ENCODE measurements at places on chromosomes 5 and 9.

DNA sequence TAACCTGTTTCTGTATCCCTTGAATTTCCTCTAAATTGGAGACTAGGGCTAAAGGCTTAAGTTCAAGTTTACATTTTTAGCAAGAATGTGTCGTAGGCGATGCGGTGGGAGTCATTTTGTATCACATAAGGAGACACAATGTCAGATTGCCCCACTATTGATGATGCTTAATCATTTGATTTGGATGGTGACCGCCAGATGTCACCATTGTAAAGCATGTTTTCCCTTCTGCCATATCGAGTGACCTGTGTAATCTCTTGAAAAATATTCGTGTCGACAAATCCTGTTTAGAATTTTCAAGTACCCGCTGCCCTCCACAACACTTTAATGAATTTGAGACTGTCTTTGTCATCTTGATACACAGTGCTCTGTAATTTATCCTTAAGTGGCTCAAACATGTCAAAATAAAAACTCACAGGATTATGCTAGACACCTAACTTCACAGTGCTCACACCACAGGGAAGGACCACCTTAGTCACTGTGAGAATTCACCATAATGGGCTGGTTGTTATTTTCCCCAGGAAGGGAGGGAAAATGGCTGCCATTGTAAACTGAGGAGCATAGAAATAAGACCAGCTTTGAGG, 34.5 kb upstream of the SLC46A2 start:
- DNase-seq, result no peak

DNA sequence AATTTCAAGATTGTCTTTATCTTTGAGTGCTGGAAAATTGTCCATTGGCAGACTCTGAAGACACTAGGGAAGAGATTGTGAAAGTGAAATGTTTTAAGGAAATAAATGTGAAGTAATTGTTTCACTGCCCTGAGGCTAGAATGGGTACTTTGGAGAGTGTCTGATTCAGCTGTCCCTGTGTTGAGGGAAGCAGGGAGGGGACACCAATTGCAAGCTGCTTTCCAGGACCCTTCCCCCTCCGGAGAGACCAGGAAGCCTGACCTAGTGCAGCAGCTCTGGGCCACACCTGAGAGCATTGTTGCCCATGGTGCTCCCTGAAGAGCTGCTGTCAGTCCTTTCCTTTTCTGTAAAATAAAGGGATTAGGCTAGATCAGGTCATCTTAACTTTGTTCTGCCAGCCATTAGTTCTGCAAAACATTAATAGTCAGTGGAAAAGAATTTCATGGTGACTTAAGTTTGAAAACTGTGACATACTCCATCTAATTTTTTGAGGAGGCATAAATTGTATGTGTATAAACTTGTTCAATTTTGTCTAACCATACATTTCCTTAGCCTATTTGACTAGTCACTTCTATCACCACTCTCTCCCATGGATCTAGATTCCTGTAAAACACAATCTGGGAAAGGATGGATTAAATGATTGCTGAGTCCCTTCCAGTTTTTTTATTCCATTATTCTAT, 18.8 kb downstream of the MAP1B start:
- DNase-seq, result no peak

- no peak for DNase-seq
These were observed 6.4 kb upstream of the ZFR start for GRCh38 chr5:32450952-32451351.

GRCh38 chr9:19101203-19101602, 1.5 kb downstream of the HAUS6 start:
- no peak for DNase-seq

GRCh38 chr9:4661611-4662010, 483 bp upstream of the PLPP6 start:
- no peak for DNase-seq

DNA sequence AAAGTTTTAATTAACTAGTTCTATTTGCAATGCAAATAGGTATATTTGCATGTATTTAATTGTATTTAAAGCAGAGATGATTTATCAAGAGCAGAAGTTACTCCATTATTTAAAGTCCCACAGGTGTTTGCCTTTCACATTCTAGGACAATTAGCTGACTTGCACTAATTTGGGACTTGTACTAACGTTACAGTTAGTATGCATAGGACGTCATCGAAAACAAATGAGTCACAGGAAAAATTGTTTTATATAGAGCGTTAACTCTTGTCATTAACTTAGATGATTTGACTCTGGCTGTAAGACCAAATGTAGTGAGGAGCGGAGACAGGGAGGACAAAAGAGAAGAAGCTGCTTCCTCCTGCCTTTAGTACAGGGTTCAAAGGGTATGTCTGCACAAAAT, 126.1 kb upstream of the IFNE start:
- DNase-seq, result no peak

GRCh38 chr9:77021291-77021894, 1.9 kb downstream of the FOXB2 start:
- no peak for DNase-seq

- DNase-seq, result no peak
These were observed 49.9 kb downstream of the PTPN3 start for GRCh38 chr9:109448223-109448622.

- no peak for DNase-seq
These were observed 29.0 kb downstream of the ETF1 start for GRCh38 chr5:138514021-138514420.

DNA sequence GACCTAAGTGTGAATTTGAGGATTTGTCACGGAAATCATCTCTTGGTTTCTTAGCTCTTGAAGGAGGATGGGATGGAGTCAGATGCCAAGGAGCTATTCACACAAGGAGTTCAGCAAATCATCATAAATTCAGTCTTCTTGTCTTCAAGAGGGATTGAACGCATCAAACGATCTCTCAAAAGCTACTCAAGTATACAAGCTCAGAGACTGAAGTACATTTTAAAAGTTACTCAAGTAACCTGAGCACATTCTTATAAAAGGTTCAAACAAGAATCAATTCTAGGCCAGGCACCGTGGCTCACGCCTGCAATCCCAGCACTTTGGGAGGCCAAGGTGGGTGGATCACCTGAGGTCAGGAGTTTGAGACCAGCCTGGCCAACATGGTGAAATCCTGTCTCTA, 21.1 kb upstream of the GOLPH3 start:
- DNase-seq, result no peak

GRCh38 chr5:24817966-24818365, 173.2 kb upstream of the CDH10 start:
- no peak for DNase-seq

DNA sequence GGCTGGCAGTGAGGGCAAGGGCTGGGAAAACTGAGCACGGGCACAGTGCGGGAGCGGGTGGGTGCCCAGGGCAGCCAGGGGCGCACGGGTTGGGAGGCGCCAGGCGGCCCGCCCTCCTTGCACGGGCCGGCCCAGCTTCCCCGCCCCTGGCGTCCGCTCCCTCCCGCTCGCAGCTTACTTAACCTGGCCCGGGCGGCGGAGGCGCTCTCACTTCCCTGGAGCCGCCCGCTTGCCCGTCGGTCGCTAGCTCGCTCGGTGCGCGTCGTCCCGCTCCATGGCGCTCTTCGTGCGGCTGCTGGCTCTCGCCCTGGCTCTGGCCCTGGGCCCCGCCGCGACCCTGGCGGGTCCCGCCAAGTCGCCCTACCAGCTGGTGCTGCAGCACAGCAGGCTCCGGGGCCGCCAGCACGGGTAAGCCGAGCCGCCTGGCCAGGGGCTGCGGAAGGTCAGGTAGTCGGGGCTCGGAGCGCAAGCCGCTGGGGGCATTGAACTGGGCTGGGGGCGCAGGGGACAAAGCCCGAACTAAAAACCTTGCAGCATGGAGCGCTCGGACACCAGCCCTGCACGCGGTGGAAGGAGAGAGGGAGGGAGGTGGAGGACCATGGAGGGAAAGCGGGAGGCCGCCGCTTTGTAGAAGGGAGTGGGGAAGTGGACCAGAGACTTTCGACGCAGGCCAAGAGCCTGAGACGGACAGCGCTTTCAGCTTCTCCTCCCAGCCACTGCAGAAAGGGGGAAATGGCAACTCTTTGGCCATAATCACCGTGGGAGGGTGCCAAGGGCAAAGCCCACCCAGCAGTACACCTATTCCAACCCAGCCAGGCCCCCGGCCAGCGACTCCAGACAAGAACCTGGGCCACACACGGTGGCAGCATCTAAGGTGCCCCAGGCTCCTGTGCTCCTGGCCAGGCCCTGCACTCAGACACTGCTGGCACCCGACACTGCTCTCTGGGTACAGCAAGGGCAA, at the start of gene TGFBI:
Gene TGFBI (plus strand): TSS at position 207 of the 961 bp plus-strand sequence. CDS start 68 bp downstream, at position 275.
- DNase-seq, result no peak

GRCh38 chr5:35820735-35821134, 36.0 kb upstream of the IL7R start:
- no peak for DNase-seq

DNA sequence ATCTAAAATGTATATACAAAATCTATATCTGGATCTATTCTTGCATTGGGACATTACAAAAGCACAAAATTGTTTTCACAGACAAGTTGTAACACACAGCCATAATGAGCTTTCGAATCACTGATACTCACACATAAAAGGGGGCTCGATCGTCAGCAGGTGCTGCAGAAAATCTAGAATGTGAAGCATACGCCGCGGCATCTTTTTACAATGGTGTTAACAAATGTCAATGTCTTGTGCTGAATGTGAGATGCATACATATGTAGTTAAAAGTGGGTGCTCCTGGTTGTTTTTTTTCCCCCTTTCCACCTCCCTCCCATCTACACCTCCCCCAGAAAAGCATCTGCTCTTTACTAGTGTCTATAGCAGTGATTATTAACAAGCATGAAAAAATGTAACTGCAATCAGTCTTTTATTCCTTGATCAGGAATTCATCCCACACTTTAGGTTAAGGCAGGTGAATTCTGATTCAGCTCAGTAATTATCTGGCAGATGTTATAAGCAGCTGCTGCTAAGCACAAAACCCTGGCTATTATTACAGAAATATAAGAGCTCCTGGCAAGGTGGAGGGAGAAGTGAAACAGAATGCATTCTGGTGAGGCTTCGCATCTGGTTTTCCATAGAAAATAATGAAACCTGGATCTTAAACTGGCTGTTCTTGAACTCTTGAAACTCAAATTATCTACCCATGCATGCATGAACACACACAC, 114.1 kb downstream of the MPDZ start:
- no peak for DNase-seq

DNA sequence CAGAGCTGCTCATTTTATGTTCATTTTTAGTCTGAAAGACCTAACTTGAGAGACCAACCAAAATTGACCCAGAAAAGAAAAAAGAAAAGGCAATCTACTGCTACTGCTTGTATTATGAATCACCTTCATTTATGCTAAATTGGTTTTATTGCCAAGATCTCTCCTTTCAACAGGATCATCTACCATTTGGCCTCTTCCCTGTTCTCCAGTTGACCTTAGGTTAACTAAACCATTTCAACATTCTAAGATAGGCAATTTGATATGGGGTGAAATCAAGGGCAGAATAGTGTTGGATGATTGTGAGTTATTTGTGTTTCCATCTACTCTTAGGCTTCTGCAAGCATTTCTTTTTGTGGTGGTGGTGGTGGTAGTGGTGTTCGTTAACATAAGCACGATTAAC, 48.3 kb upstream of the POU4F3 start:
- DNase-seq, result no peak

DNA sequence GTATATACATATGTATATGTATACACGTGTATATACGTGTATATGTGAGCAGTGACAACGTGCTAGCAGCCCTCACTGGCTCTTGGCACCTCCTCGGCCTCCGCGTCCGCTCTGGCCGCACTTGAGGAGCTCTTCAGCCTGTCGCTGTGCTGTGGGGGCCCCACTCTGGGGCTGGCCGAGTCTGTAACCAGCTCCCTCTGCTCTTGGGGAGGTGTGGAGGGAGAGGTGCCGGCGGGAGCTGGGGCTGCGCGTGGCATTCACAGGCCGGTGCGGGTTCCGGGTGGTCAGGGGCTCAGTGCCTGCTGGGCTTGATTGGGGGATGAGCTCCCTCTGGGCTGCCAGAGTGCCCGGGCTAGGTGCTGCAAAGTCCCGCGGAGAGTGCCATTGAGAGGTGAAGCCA, 24.1 kb upstream of the OSMR start:
- DNase-seq, result no peak

GRCh38 chr9:36021968-36022367, 14.7 kb upstream of the RECK start:
- no peak for DNase-seq

DNA sequence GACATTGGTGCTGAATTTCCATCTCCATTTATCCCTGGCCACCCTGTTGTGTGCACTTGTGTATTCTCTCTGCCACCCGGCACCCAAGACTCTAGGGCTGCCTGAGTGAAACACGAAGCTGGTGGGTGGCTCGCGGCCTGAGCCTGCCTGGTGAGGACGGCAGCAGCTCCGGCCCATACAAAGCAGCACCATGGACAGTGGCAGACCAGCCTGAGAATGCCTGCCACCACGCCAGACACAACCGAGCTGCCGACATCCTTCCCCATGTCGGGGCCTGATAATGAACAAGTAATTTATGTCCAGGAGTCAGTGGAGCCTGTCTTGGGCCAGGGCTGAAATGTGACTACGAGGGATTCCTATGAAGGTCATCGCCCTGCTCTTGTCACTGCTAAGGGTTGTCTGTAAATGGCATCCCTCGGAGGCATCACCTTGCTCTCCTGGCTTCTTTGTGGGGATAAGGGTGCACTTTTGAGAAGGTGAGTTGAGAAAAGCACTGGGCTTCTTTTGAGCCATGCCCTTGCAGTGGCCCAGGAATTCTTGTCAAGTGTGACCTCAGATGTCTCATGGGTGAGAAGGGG, 175.7 kb downstream of the MELK start:
- no peak for DNase-seq

DNA sequence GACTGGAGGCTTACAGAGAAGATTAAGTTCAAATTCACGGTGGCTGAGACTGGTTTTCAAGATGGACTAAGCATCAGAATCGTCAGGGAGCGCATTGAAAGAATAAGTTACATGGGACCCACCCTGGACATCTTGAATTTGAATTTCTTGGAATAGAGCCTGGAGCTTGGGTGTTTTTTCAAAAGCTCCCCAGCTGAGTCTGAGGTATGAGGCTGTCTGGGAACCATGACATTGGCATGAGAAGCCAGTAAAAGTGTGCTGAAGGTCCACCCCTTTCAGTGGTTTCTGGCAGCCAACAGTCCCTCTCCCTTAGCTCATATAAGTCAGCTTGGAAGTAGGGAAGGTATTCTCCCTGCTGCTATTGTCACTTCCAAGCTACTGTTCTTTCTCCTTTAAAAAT, 97.8 kb downstream of the MAST4 start:
- DNase-seq, result no peak

GRCh38 chr5:178333821-178334481, 101.3 kb upstream of the PHYKPL start:
- DNase-seq, result no peak

- DNase-seq, result no peak
These were observed 1724.3 kb upstream of the C9orf72 start for GRCh38 chr9:29297592-29297991.

- no peak for DNase-seq
These were observed 46.7 kb upstream of the CER1 start for GRCh38 chr9:14769230-14769571.

DNA sequence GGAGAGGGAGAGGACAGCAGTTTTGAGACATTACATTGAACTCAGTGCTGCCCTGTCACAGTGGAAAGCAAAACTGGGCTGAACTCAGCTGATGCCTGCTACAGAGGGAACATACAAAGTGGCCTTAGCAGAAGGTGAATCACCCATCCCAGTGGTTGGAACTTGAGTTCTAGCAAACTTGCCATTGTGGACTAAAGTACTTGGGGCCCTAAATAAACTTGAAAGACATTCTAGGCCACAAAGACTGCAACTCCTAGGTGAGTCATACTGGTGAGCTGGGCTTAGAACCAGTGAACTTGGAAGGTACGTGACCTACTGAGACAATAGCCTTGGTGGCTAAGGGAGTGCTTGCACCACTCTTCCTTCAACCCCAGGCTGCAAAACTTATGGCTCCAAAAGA, 155.7 kb upstream of the RIOK2 start:
- no peak for DNase-seq

GRCh38 chr5:96340357-96340756, 92.7 kb downstream of the PCSK1 start:
- no peak for DNase-seq

GRCh38 chr9:22354699-22355384, 91.8 kb upstream of the DMRTA1 start:
- no peak for DNase-seq

All from activated naive CD4-positive, alpha-beta T cell (primary cell).